Activated effector memory CD4-positive, alpha-beta T cell treated with Interleukin-2 at 50 U/mL for 16 hours (primary cell): ENCODE measurements at places on chromosomes 4 and X.

DNA sequence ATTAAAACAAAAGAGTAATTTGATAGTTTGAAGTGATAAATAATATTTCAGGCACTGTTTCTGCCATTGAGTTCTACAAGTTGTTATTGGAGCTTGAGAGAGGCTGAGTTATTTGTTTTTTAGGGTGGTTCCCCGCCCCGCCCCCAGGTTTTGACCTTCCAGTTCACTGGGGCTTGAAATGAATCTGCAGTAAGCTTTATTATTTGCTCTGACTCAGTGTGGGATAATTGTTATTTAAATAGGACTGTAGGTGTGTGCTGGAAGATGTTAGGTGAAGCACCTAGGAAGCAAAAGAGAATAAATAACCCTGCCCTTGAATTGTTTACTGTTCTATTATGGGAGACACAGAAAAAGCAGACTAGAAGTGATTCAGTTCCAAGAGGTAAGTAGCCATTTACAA, 81.2 kb upstream of the KCNIP4 start:
- no peak for DNase-seq

- no peak for DNase-seq
Measured at GRCh38 chr4:137583671-137584070, 51.4 kb upstream of the PCDH18 start.

GRCh38 chrX:38986586-38986985, 185.3 kb downstream of the MID1IP1 start:
- DNase-seq, result no peak

DNA sequence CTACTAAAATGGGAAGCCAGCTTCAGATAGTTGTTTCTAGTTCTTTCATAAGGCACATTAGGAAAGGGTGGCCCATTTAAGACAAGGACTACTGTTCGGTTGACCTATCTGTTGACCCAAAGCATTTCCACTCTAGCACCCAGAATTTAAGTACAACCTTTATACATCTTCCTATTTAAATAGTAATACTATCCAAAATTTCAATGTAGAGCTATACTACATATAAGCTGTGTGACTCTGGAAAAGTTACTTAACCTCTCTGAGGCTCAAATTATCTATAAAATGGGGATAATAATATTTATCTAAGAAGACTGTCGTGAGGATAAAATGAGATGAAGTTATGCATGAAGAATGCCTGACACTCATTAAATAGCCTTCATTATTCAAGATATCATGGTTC, 82.0 kb upstream of the TMEM164 start:
- no peak for DNase-seq

DNA sequence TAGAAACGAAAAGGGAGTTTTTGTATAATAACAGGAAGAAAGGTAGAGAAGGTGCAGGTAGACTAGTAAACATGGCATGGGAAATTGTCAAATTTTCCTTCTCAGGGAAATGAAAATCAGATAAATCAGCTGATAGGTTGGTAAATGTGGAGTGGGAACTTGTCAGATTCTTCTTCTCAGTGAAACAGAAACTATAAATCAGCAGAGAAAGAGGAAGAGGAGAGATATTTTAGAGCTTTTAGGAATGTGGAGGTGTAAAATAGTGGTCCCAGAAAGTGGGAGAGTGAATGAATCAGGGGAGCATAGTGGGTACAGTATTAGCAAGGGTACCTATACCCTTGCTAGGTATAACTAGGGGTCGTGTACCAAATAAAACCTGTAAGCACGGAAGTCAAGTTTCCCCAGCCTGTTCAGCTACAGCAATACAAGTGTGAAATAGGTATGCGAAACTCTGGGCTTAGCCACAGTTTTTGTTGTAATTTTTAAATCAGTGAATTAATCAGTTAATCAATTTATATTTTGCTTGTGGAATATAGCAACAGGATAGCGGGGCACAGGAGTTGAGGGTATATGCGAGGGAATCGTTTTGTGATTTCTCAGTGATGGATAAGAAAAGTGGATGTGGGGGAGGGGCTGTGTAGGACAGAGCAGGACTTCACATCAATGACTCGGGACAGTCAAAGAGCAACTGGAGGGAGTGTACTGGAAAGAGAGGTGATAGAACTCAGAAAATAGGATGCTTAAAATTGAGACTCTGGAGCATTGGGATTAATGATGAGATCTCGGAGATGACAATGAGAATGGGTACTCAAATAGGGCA, 561.5 kb downstream of the INPP4B start:
- DNase-seq, result no peak

DNA sequence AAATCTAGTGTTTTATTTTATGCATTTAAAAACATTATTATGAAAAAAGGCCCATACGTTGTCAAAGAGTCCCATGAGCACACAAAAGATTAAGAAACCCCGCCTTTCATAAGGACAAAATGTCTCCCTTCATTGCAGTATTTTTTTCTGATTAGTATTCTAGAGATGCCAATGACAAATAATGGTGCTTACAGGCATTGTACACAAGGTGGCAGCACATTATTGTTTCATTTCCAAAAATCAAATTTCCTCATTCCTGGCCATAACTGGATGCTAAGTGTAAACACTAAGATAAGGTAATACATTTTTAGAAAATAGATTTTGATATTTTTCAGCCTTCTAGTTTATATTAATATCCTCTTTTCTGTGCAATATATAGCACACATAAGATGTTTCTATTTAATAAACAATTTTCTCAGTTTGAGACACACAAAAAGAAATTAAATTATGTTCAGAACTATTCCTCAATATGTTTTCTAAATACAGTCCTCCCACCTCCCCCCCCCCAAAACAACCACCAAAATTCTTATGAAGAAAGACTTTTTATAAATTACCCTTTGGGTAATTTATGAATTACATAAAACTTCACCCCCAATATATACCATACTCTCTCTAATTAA, 47.7 kb downstream of the TIGD2 start:
- DNase-seq, result no peak

- no peak for DNase-seq
Measured at GRCh38 chr4:24802648-24803047, 7.3 kb downstream of the SOD3 start.

GRCh38 chr4:1593458-1593857, 90.7 kb downstream of the FAM53A start:
- DNase-seq, result no peak

GRCh38 chr4:6926081-6926480, 16.5 kb downstream of the TBC1D14 start:
- DNase-seq, result no peak

- no peak for DNase-seq
Measured at GRCh38 chr4:69054578-69055200, 41.6 kb upstream of the UGT2B7 start.

- DNase-seq, result no peak
Measured at GRCh38 chrX:117522725-117523700, 593.6 kb downstream of the KLHL13 start.

DNA sequence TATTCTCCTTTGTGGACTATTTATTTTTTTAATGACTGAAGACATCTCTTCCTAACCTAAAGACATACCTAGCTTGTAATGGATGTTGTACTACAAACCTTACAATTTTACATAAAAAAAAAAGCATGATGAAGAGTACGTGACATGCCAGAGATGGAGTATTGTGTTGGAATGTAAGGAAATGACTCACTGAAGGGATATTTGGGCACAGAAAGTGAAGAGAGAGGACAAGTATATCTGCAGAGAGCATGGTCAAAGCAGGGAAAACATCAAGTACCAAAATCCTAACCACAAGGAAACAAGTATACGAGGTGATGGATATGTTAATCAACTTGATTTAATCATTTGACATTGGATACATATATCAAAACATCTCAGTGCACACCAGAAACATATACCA, 1051.4 kb upstream of the PRKX start:
- no peak for DNase-seq

DNA sequence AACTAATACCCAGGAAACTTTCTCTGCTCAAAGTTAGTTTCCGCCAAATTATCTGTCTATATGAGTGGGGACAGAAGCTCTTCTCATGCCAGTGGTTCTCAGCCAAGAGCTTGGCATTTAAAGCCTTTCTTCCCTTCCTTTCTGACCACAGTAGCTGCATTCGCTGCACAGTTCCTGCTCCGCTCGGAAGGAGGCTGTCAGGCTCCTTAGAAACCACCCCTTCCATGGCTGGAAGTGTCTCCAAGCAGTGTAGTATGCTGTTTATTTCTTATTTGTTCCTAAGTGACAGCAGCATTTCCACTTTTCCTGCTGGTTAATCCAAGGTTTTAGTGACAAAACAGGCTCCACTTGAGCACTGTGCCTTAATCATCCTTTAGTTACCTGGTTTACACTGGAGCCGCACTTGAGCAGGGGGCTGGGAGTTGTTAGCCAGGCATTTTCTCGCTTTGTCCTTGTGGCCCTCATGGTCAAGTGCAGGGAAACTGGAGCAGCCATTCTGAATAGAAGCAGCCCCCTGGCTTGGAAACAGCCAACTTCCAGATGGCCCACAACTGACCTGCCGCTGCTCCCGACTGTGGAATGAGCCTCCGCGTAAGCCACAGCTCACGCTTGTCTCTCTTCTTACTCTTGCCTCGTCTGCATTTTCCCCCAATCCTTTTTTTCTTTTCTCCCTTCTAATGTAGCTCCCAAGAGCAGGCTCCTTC, 739.4 kb upstream of the TENM3 start:
- DNase-seq, result no peak

GRCh38 chr4:39384563-39384962, 18.4 kb upstream of the RFC1 start:
- no peak for DNase-seq

DNA sequence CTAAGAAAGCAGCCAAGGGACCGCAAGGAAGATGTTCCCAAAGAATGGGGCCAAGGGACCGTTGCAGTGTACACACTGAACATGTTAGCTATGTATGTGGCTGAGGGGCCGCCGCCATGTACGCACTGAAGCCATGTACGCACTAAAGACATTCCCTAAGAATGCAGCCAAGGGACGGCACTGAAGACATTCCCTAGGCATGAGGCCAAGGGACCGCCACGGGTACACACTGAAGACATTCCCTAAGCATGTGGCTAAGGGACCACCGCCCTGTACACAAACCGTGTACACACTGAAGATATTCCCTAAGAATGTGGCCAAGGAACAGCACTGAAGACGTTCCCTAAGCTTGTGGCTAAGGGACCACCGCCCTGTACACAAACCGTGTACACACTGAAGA, 54.0 kb downstream of the DHRSX start:
- no peak for DNase-seq

GRCh38 chr4:39278476-39278875, 87.7 kb downstream of the RFC1 start:
- no peak for DNase-seq

- DNase-seq, result no peak
Measured at GRCh38 chr4:189304809-189305208, 635.9 kb upstream of the FRG1 start.

DNA sequence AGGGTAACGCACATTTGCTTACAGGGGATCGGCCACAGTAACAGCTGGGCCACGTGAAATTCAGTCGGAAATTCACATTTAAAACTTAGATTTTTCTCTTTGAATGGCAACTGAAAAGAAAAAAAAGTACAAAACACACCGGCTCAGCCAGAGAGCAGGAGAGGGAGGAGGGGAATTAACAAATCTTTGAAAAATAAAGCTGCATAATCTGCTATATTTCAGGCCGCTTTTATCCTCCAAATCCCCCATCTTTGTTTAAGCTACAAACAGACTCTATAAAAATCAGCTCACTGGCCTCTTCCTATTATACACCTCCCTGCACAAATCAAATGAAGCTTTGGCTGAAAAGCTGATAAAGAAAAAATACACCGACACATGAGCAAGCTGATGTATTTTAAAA, 169.1 kb downstream of the LDB2 start:
- DNase-seq, result no peak

DNA sequence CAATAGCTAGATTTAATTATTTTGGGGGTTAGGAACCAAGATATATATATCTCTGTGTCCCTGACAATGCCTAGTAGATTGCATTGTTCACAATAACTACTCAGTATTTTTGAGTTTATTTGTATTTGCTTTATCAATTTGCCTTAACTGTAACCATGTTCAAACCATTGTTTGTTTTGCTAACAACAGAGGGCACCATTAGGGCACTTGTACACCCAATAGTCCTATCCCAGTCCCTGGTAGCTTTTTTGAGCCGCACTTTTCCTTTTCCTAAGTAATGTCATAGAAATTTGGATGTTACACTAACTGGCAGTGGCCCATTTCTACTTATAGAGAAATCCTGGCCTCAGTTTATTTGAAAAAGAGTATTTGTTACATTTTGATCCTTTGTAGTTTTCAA, 575 bp upstream of the KLHL5 start:
- DNase-seq, result no peak

DNA sequence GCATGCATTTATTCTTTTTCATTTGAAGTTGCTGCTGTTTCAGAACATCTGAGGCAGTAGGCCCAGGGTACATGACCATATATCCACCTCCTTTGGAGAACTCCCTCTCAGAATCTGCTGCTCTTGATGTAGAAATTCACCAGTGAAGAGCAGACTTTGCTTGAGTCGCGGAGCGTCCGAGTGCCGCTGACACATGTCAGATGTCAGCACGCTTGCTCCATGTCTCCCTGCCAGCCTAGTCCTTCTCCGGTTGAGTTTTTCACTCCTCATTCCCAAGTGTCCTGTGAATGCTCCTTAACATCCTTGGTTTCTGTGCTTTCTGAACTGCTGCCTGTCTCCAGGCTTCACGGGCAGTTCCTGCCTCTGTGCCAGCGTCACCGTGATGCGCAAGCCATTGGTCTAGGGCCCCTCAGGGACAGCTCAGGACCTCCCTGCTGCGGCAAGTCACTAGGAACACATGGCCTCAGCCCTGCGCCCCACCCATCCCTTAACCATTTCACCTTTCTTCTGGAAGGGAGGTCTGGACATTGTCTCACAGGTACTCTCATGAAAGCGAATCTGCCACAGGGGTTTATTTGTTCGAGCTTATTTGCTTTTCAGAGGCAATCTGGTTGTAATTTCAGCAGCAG, 93.1 kb upstream of the RBPJ start:
- DNase-seq, result no peak

DNA sequence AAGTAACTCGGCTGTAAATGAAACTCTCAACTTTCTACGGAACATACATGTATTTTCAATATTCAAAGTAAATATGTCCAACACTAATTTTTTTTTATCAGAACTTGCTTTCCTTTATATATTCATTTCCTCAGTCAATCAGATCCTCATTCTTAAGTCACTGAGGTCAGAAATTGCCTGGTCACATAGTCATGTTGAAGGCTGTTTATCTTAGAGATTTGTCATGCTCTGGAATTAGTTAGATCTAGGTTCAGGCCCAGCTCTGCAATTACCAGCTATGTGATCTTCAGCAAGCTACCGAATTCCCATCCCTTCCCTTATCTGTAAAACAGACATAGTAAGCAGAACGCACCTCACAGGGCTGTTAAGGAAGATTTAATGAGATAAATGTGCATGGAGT, 228.8 kb downstream of the SPCS3 start:
- no peak for DNase-seq

DNA sequence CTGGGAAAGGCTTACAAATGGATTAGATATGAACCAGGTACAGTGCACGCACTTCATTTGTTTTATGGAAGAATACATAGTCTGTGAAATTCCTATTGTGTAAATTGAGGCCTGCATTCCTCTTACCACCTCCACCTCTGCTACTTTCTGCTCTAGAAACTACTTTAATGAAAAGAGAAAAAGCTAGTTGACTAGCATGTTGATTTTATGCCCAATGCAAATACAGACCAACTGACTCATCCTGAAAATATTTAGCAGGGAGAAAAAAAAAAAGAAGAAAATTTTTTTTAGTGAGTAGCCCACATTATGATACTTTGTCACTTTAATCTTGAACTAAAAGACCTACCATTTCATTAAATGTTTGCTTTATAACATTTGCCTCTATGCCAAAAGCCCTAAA, 41.2 kb downstream of the DCLK2 start:
- DNase-seq, result no peak
